ENCODE measurements at places on chromosomes 5 and 9. TPM values are rescaled to one million over a fixed set of nuclear protein-coding genes. Genes with fewer than 3 reads are reported as not detected.

DNA sequence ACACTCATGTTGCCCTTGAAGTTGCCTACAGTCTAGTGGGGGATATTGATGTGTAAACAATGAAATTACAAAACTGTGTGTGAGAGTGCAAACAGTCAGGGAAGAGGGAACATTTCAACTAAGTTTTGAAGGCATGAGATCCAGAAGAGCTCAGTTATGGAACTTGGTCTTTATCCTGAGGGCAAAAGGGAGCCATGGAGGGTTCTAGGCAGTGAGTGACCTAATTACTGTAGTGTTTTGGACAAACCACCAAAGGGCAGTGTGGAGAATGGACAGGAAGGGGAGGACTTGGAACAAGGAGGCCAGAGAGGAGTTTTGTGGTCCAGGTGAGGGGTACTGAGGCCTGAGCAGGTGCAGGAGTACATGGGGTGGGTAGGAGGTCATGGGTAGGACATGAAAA is 143.7 kb upstream of the SMIM23 start:
- DNase-seq, result no peak

UAP1L1 gene
- total RNA-seq, result 5.5 TPM

- DNase-seq, result no peak
These were observed 91.5 kb upstream of the PHF24 start for GRCh38 chr9:34866614-34867013.

- DNase-seq, result no peak
These were observed 58.6 kb downstream of the DIAPH1 start for GRCh38 chr5:141560151-141560550.

COL23A1 gene
- 52.1 TPM for total RNA-seq

HSD17B3 gene
- total RNA-seq, result 0.40 TPM

DNA sequence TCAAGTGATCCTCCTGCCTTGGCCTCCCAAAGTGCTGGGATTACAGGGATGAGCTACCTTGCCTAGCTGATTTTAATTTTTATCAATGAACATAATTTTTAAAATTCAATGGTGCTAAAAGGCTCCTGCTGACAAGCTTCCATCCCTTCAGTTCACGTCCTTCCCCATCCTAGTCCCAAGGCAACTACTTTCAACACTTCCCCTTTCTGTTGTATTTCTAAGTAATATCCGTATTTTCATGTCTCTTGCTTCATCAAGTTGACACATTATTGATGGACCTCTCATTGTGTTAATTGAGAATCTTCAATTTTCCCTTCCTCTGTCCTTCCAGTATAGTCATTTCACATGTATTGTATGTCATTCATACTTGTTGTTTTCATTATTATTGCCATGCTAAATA is 93.8 kb upstream of the RASGRF2 start:
- DNase-seq, result no peak

GRCh38 chr5:168816661-168817060 is 237.5 kb upstream of the PANK3 start:
- DNase-seq, result no peak

IFT74 gene
- total RNA-seq, result 30.4 TPM

SERINC5 gene
- 231 TPM for total RNA-seq

DNA sequence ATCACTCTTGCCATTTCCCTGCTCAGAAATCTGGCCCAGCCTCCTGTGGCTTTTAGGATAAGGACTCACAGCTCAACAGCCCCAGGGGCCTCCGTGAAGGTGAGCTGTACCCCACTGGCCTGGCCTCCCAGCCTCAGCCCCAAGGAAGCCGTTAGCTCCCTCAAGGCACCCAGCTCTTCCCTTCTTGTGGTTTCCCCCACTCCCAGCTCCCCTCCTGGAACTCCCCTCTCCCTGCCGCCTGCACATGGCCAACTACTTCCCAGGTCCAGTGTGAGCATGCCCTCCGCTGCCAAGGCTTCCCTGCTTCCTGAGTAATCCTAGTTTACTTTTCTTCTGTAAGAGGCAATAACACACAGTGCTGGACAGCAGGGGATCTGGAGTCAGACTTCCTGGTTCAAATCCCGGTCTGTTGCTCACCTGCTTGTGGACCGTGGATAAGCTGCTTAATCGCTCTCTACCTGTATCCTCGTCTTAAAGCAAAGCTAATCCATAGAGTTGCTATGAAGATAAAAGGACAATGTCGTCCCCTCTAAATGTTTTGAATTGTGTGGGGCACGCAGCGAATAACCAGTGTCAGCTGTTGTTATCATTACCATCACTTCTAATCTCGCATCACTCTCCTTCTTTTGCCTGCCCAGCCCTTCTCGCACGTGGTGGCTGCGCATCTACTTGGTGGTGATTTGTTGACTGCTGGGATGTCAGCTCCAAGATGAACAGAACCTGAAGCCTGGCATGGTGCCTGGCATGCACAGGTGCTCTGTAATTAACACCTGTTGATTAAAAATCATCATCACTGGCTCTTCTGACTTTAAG is 86.6 kb downstream of the C5orf15 start:
- DNase-seq, result no peak

DNA sequence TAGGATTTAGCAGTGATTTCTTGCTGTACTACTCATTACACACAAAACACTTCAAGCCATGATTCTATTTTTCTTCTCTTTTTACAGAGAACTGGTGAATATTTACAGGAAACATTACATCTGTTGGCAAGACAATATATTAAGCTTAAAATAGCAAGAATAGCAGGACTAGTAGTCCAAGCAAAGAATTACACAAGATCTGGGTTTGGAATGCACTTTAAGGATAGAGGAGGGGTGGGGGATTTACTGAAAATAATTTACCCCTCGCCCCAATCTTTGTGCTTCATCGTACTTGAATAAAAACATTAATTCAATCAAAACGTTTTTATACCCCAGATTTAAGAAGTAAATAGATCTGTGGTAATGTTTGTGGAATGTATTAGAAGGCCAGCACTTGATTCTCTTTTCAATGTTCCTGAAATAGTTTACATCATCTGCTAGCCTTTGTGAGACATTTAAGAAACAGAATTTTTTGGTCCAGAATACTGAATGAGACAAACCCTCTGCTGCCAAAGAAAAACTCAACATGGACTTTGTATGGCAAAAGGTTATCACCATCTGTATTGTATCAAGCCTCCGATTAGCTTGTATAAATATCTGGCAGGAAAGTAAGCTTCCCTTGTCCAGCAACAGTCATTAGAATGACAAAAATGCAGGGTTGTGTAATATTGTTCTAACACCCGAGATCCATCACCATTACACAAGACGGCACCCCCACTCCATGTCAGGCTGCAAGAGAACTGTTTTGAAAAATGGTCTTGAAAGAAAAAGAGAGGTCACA is 23.8 kb downstream of the SVEP1 start:
- DNase-seq, result no peak

GRCh38 chr5:421287-421880 is 21.6 kb upstream of the EXOC3 start:
- DNase-seq, result peak; percentile 41

- DNase-seq, result peak; percentile 65
These were observed 1.2 kb downstream of the PRRT1B start for GRCh38 chr9:131546336-131547084.

PCDHB4 gene
- 1.7 TPM for total RNA-seq

DNA sequence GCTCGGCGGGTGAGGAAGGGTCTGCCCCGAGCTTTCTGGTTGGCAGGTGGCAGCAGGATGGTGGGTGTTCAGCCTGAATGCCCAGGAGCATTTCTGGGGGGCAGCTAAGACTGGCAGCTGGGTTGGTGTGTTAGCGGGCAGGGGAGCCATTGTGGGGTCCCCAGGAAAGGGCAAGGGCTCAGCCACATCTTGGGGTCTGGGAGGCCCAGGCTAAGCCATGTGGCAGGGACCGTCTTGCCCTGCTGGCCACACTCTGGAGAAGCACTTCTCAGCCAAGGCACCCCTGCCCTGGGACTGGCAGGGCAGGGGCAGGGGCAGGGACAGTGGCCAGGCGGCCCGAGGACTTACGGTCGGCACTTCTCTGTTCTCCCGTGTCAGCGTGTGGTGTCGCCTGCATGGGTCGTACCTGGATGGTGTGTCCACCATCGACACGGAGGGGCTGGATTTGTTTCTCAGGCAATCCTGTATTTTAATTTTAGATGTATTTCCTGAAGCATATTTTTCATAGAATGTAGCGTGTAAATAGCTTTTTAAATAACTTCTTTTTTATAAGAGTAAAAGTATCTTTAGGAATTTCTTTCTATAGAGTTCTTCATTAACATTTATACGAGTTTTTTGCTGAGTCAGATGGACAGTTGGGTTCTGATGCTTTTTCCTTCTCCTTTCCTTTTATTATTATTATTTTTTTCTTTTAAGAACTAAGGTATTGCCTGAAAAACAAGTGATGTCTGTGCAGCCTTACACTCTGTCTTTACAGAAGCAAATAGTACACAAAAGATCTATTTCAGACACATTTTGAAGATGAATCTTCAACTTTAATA is 102.0 kb downstream of the PHF2 start:
- DNase-seq, result peak; percentile 34

- DNase-seq, result no peak
These were observed 587.3 kb downstream of the GABRG2 start for GRCh38 chr5:162654661-162655405.

SEMA6A gene
- total RNA-seq, result 101 TPM

DNA sequence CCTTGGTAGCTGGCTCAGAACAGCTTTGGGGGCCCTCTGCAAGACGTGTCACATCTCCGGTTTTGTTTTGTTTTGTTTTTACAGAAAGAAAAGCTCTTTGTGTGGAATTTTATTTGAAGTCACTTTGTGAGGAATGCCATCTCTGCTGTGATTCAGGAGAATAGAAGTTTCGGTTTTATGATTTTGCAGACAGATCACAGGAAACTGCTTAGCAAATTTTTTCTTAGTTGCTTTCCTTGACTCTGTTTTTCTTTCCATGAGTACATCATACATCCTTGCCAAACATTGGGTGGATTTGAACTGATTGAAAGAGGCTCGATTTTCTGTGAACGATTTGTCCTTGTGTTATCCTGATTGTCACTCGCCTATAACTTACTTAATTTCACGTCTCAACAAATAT is 5.1 kb downstream of the SEMA5A start:
- DNase-seq, result no peak

IL33 gene
- total RNA-seq, result 0.97 TPM

OR1Q1 gene
- not detected for total RNA-seq

DNA sequence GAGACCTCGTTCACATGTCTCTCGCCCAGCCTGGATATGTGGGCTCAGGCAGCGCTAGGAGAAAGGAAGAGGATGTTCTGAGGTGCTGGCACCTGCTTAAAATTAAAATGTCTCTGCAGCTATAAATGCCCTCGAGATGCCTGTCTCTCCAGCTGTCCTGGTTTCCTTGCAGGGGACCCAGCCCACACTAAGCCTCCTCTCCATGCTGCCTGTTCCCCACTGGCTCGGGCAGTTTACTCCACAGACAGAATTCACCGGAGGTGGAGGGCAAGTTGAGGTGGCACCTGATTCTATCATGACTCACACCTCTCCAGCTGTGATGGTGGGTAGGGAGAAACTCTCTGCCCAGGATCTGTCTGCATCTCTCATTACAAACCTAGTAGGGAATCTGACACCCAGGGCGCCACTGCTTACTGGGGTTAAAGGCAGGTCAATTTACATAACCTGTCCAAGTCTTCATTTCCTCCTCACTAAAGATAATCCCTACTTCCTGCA is 420.9 kb downstream of the SPOCK1 start:
- peak; percentile 71 for DNase-seq

- no peak for DNase-seq
These were observed 101.9 kb upstream of the COL5A1 start for GRCh38 chr9:134539586-134540194.

RASEF gene
- 1.4 TPM for total RNA-seq

GRCh38 chr9:3256571-3257330 is 269.1 kb downstream of the RFX3 start:
- no peak for DNase-seq

DNA sequence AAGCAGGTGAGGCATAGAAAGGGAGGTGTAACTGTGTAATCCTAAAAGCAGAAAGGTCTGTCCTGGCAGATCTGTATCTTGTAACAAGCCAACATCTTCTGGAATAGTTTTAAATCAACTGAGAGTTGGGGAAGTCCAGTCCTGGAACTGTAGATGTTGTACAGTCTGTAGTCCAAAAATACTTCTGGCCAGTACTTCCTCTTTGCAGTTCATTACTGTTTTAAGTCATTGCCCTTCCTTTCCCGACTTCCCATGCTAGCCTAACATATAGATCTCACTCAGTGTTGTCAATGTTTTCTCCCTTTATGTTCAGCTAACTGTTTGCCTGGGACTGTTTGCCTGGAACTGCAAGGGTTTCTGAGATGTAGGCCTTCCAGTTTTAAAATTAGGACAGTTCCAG is 168.5 kb upstream of the ISL1 start:
- no peak for DNase-seq

DNA sequence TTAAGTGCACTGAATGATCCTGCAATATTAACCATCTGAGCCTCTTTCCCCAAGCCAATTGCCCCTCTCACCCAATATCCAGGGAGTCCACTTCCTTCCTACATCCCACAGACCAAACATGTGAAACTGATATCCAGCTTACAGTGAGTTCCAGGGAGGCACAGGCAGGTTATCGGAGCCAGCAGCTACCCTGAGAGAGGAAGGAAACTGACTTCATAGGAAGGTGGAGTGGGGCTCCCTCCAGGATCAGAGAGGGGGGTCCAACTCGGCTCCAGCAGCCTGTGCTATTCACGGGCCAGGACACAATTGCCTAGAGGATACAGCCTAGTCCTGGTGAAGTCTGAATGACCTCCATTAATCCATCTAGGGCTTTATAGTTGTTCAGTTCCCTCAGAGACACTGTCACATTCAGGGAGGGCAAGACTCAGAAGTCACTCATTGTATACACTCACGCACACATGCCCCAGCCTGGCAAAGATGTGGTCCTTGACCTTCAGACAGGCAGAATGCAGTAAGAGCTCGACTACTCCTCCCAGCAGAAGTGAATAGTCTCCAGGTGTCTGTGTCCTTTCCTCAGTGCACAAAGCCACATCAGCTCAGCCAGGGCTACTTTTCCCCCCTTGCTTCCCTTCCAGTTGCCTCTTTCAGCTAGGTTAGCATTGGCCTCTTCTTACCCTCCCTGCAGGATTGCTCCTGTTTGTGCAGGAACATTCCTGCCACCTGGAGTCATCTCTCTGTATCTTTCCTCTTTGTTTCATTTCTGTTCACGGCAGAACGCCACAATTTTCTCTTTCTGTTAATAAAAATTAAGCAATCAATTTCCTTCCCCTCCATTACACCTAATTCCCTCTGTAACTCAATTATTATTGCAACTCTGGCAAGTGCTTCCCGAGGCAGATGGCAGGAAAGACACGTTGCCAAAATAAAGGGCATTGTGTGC is 501.7 kb downstream of the ARHGEF28 start:
- peak; percentile 56 for DNase-seq

DNA sequence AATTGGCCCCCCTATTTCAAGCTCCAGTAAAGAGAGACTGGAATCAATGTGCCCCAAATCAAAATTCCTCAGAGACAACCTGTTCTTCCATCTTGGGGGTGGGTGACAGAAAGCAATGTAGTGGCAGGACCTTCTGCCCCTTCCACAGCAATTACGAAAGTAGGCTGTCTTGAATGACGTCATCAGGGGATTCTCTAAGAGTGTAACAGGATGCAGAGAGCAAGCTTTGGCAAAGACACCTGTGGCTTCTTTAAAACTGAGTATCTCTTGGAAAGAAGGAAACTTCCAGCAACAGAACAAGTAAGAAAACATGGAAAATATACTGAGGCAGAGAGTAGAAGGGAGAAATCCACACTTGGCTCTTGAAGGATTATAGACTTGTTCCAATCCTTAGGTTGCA is 247.6 kb upstream of the PDE4D start:
- no peak for DNase-seq

GRCh38 chr5:57119031-57119430 is 54.8 kb upstream of the GPBP1 start:
- DNase-seq, result no peak
